CD4-positive, alpha-beta T cell (primary cell): ENCODE measurements at places on chromosomes 2 and 18. TPM values are rescaled to one million over a fixed set of nuclear protein-coding genes. Genes with fewer than 3 reads are reported as not detected.

The LYPD6B gene
- not detected for total RNA-seq

The SKOR2 gene
- total RNA-seq = not detected

The ABCB11 gene
- not detected for total RNA-seq

The LRP1B gene
- total RNA-seq = not detected

The LYG2 gene
- total RNA-seq = not detected

The CIDEA gene
- total RNA-seq = not detected

The DGUOK gene
- 32.0 TPM for total RNA-seq

The PRSS56 gene
- not detected for total RNA-seq

The MAP3K19 gene
- total RNA-seq = not detected

The OTOS gene
- total RNA-seq = not detected

The KIAA2012 gene
- total RNA-seq = not detected

The TXNDC9 gene
- 8.3 TPM for total RNA-seq

- H3K27ac ChIP-seq = no peak overlapping the region
- DNase-seq = no peak
- H3K4me3 ChIP-seq = no peak overlapping the region
- H3K27me3 ChIP-seq = no peaks in the 10 kb centered on the region
- H3K4me1 ChIP-seq = peaks cover 14% of the 10 kb centered on the region
- no peaks in the 10 kb centered on the region for H3K36me3 ChIP-seq
These were observed 34.4 kb downstream of the NCL start for GRCh38 chr2:231429901-231430300.

DNA sequence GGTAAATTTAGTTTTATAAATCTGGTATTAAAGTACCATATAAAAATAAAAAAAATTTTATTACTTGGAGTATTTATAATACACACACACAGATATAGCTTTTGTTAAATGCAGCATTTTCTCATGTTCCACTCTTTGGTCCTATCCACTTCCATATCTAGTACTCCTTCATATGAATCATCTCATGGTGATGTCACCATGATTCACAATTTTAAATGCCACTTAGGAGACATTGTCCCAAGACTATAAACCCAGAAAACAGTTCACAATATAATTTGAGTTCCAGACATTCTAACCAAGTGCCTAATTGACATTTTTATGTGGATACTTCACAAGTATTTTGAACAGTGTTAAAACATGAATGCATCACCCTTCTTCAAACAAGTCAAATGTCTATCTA is 1398.3 kb downstream of the DSC3 start:
- H3K4me3 ChIP-seq = no peak overlapping the region
- H3K27ac ChIP-seq = no peak overlapping the region
- no peak for DNase-seq
- no peaks in the 10 kb centered on the region for H3K4me1 ChIP-seq
- no peaks in the 10 kb centered on the region for H3K27me3 ChIP-seq

- peaks cover 51% of the 10 kb centered on the region for H3K4me1 ChIP-seq
- no peaks in the 10 kb centered on the region for H3K36me3 ChIP-seq
- H3K4me3 ChIP-seq = no peak overlapping the region
These were observed 38.3 kb downstream of the DHRS9 start for GRCh38 chr2:169107645-169108044.

DNA sequence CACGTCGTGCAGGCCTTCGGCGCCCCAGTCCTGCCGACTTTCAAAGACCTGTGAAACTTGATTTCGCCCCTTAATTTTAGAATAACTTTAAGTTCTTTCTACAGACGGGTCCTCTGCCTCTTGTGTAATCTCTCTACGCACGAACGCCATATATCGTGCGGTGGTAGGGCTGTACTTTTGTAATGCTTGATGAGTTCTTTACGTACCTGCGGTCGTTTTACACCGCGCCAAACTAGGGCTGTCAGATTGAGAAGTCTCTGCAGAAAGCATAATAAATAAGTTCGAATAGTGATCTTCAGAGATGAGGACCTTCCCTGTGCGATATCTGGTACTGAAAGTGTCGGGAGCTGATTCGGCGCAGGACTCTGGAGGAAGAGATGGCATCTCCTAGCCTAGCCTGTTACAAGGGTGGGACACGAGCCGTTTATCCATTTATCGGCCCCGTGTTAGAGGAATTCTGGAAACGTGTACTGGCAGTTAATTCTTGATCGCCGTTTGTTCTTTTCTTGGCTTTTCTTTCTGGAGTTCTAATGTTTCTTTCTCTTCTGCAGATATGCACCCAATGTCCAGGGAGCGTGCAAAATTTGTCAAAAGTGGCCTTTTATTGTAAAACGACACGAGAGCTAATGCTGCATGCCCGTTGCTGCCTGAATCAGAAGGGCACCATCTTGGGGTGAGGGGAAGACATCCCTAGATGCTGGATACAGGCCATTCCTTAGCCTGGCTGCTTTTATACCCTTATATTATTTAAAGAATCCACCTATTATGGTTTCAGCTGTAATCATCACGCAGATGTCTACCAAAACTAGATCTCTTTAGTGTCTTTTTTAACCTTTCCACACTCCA is 781 bp upstream of the SLC5A6 start:
- peak overlapping the region; percentile 78 for H3K4me3 ChIP-seq
- peaks cover 31% of the 10 kb centered on the region for H3K4me1 ChIP-seq
- H3K27me3 ChIP-seq = no peaks in the 10 kb centered on the region
- peaks cover 17% of the 10 kb centered on the region for H3K36me3 ChIP-seq
- DNase-seq = peak; percentile 27

- H3K4me3 ChIP-seq = no peak overlapping the region
- no peaks in the 10 kb centered on the region for H3K27me3 ChIP-seq
- no peak for DNase-seq
- no peak overlapping the region for H3K27ac ChIP-seq
- H3K4me1 ChIP-seq = no peaks in the 10 kb centered on the region
These were observed 212.0 kb upstream of the MYT1L start for GRCh38 chr2:2542966-2543611.

- no peak for DNase-seq
- no peak overlapping the region for H3K4me3 ChIP-seq
- H3K27me3 ChIP-seq = no peaks in the 10 kb centered on the region
- no peaks in the 10 kb centered on the region for H3K36me3 ChIP-seq
- no peak overlapping the region for H3K27ac ChIP-seq
These were observed 144.7 kb downstream of the GREB1L start for GRCh38 chr18:21386523-21387240.

GRCh38 chr18:56748698-56749268 is 97.6 kb downstream of the WDR7 start:
- no peaks in the 10 kb centered on the region for H3K4me1 ChIP-seq
- H3K36me3 ChIP-seq = peaks cover 2% of the 10 kb centered on the region
- no peak overlapping the region for H3K27ac ChIP-seq
- no peaks in the 10 kb centered on the region for H3K27me3 ChIP-seq
- H3K4me3 ChIP-seq = no peak overlapping the region

DNA sequence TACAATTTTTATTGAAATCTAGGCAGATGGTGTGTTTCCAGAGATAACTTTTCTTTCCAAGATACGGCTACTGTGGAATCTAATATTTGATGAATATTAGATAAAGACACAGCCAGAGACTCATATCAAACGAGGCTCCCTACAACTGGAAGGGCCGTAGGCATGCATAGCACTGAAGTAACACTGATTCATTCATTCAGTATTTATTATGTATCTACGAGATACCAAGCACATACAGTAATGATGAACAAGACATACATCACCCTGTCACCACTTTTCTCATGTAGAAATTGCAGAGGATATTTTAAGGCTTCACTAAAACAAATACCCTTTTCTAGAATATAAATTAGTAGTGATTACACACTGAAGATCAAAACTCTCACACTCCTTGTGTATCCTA is 74.5 kb downstream of the KCTD18 start:
- DNase-seq = no peak
- no peak overlapping the region for H3K27ac ChIP-seq
- H3K4me3 ChIP-seq = no peak overlapping the region
- no peaks in the 10 kb centered on the region for H3K27me3 ChIP-seq

- DNase-seq = no peak
- H3K36me3 ChIP-seq = no peaks in the 10 kb centered on the region
- H3K27me3 ChIP-seq = peaks cover 26% of the 10 kb centered on the region
- peaks cover 6% of the 10 kb centered on the region for H3K4me1 ChIP-seq
- no peak overlapping the region for H3K4me3 ChIP-seq
These were observed 5.7 kb downstream of the RAMP1 start for GRCh38 chr2:237864940-237865622.

DNA sequence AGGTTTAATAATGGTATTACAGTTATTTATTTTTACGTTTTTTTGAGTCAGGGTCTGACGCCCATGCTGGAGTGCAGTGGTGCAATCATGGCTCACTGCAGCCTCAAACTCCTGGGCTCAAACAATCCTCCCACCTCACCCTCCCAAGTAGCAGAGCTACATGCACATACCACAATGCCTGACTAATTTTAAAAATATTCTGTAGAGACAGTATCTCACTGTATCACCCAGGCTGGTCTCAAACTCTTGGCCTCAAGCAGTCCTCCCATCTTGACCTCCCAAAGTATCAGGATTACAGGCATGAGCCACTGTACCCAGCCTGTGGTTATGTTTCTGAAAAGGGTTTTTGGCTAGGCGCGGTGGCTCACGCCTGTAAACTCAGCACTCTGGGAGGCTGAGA is 120.8 kb downstream of the ESCO1 start:
- no peaks in the 10 kb centered on the region for H3K36me3 ChIP-seq
- H3K4me1 ChIP-seq = no peaks in the 10 kb centered on the region
- no peak overlapping the region for H3K4me3 ChIP-seq
- no peak for DNase-seq

DNA sequence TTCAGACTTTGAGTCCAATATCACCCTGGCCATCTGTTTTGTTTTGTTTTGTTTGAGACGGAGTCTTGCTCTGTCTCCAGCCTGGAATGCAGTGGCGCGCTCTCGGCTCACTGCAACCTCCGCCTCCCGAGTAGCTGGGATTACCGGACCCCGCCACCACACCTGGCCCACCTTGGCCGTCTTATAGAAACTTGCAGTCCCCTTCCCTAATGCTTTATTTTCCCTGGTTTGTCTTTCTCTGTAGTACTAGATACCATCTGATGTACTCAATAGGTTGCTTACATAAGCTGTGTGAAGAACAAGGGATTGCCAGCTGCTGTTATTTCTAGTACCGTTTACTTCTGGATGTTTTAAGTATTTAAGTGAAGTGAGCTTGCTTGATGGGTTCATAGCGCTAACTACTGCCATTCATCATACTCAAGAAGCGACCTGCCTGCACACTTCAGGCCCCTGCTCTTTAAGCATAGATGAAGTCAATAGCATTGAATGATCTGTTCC is 1.2 kb downstream of the RPL31 start:
- peaks cover 36% of the 10 kb centered on the region for H3K4me1 ChIP-seq
- H3K27me3 ChIP-seq = no peaks in the 10 kb centered on the region
- no peak for DNase-seq
- peak overlapping the region; percentile 82 for H3K4me3 ChIP-seq
- peak overlapping the region; percentile 83 for H3K27ac ChIP-seq

DNA sequence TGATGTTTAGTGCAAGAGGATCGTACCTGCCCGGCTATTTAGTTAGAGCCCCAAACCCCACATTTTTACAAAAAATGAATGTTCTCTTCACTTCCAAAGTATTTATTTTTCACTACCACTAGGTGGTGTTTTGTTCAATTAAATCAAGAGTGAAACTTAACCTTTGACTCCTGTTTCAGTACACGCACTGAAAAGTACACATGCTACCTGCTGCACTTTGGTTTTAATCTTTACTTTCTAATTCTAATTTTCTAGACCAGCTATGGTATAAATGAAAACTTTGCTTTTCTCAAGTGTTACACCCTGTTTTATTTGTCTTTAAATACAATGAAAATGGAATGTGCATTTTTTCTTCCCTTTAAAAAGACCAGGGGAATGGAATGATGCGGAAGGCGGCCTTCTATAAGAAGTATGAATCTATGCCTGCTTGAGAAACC is 31.4 kb upstream of the CHN1 start:
- H3K4me1 ChIP-seq = no peaks in the 10 kb centered on the region
- H3K27me3 ChIP-seq = no peaks in the 10 kb centered on the region
- no peaks in the 10 kb centered on the region for H3K36me3 ChIP-seq
- no peak overlapping the region for H3K27ac ChIP-seq
- DNase-seq = no peak

DNA sequence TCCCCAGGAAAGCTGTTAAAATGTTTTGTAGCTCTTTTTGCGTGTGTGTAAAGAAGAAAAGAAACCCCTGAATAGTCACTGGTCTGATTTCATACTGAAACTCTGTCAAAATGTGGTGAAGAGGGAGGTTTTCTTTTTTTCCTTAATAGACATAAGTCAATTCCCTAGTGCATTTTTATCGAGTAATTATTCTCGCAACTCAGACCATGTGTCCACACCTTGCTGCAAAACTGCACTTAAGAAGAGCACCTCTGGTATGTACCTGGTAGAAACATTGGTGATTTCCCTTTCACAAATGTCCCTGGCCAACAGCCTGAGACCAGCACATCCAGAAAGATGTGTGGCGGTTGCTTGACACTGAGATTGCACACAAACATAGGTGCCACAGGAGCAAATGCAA is 159.9 kb downstream of the ZNF521 start:
- no peak for DNase-seq
- H3K27ac ChIP-seq = no peak overlapping the region
- no peaks in the 10 kb centered on the region for H3K36me3 ChIP-seq
- H3K27me3 ChIP-seq = no peaks in the 10 kb centered on the region
- no peaks in the 10 kb centered on the region for H3K4me1 ChIP-seq

GRCh38 chr2:19674051-19675002 is 227.5 kb downstream of the TTC32 start:
- no peak overlapping the region for H3K27ac ChIP-seq
- no peak overlapping the region for H3K4me3 ChIP-seq
- DNase-seq = no peak

- H3K36me3 ChIP-seq = no peaks in the 10 kb centered on the region
- peaks cover 10% of the 10 kb centered on the region for H3K27me3 ChIP-seq
- peaks cover 3% of the 10 kb centered on the region for H3K4me1 ChIP-seq
- DNase-seq = no peak
- H3K4me3 ChIP-seq = no peak overlapping the region
- H3K27ac ChIP-seq = no peak overlapping the region
These were observed 126.7 kb downstream of the TWIST2 start for GRCh38 chr2:238974501-238975166.

DNA sequence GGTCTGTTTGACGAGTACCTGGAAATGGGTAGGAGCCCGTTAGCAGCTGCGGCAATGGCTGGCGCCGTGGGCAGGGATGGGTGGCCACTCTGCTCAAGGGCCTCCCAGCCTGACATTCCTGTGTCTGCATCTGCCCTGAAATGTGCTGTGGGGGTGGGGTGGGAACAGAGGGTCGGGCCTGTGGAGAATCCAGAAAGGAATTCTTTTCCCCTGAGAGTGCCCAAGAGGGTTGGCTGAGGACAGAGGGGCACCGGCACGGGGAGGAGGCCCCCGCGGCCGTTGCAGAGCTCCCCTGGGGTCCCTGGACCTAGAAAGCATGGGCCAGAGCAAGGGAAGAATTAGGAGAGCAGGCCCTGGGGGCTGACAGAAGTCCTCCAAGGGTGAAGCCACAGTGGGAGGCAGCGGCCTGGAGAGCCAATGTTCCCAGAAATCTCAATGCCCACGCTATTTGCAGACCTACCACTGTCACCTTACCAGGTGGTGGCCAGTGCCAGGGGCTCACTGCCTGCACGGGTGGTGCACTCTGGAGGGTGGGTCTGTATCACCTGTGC is 27.8 kb downstream of the ANO7 start:
- H3K4me1 ChIP-seq = peaks cover 13% of the 10 kb centered on the region
- H3K27me3 ChIP-seq = no peaks in the 10 kb centered on the region
- H3K27ac ChIP-seq = no peak overlapping the region
- H3K36me3 ChIP-seq = no peaks in the 10 kb centered on the region
- no peak for DNase-seq
